ENCODE measurements at places on chromosomes 11 and 22.

DNA sequence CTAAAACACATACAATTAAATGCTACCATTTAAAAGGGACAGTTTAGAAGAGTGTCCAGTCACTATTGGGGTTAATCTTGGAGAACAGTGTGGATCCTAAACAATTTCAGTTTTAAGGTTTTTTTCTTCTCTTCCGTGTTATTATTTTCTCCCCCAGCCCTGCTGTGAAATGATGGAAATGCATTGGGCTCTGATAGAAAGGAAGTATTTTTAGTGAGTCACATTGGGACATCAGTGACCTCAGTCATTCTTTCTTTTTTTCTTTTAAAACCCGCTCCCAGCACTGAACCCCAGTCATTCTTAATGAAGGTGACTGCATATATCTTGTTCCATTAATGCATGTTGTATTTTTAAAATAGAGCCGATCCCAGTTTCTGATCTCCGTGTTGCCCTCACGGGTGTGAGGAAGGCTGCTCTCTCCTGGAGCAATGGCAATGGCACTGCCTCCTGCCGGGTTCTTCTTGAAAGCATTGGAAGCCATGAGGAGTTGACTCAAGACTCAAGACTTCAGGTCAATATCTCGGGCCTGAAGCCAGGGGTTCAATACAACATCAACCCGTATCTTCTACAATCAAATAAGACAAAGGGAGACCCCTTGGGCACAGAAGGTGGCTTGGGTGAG, 93.2 kb upstream of the OR4B1 start:
- DNase-seq, result no peak

DNA sequence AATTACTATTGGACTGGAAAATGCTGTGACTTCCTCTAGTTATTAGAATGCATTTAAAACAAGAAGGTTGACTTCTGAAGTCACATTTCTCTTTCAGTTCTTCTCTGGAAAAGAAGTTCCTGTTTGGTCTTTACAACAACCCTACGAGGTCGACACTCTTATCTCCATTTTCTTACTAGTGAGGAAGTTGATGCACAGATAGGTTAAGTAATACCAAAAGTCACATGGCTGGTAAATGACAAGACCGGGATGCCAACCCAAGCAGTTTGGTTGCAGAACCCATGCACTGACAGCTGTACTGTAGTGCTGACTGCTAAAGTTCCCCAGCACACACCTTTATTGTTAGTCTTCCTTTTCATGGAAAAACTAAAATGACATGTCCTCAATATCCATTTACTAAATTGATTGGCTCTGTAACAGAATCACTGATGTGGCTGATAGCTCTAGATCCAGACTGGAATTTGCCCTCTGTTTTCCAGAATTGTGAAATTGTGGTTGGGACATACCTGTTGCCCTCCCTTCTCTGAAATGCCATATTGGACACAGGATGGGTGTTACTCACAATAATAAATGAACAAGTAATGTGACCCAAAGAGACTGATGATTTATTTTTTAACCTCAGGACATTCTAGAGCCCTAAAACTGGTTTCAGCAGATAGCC, 9.4 kb upstream of the TECTA start:
- DNase-seq, result peak; percentile 3

DNA sequence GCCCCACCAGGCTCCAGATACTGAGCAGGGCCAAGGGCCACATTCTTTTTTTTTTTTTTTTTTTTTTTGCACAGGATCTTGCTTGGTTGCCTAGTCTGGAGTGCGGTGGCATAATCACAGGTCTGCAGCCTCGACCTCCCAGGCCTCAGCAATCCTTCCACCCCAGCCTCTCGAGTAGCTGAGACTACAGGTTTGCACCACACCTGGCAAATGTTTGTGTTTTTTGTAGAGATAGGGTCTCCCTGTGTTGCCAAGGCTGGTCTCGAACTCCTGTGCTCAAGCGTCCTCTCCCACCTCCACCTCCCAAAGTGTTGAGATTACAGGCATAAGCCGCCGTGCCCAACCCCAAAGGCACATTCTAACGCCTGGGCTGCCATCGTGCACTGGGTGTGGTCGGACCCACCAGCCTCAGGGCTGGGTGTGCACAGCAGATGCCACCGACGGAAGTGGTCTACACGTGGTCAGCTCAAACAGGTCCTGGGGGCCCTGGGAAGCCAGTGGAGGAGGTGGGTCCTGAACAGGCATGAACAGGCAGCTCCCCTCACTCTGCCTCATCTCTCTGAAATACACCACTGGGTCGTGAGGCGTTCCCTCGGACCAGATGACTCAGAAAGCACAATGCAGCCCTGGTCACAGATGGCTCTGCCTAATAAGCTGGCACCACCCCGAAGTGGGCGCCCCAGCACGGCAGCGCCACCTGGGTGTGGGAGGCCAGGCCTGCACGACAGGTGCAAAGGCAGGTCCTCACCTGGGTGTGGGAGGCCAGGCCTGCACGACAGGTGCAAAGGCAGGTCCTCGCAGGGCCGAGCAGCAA, 5.1 kb upstream of the B4GALNT4 start:
- peak; percentile 67 for DNase-seq

GRCh38 chr11:134452026-134452837, 40.2 kb upstream of the B3GAT1 start:
- no peak for DNase-seq

GRCh38 chr11:45859661-45860140, 12.4 kb downstream of the CRY2 start:
- DNase-seq, result no peak

DNA sequence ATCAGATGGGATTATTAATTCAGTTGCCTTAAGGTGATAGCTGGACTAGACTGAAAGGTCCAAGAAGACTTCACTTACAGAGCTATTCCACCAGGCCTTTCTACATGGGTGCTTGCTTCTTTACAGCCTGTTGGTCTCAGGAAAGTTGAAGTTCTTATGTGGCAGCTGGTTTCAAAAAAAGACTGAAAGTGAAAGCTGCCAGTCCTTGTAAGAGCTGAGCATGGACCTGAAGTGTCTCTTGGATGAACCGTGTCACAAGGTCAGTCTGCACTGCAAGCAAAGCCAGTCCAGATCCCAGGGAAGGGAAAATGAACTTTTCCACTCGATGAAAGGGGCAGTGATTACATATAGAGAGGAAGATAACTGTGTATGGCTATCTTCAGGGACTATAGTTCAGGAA, 201.5 kb upstream of the LUZP2 start:
- DNase-seq, result no peak

DNA sequence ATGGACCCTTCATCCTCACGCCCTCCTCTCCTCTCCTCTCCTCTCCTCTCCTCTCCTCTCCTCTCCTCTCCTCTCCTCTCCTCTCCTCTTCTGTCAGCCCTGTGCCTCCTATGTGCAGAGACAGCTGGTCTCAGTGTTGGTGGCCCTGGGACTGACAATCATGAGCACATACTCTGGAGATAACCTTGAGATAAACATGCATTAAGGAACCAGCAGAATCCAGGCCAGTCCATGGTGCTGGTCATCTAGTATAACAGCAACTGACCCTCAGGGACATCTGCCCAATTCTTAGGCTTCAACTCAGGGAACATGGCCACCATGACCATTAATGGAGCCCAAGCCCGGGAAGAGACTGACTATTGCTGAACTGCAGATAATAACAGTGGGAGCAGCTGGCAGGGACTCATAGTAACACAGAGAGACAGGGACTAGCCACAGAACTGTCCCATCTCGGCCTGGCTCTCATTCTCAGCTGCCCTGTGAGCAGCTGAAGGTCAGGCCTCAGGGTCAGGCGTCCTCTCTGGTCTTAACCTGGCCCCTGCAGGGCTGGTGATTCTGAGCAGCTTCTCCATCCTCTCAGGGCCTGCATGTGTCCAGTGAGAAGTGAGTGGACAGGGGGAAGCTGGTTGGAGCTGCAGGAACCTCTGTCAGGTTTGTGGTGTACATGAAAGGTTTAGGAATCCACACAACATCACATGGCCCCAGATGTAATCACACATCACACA, 45.4 kb downstream of the GGTLC2 start:
- DNase-seq, result no peak

GRCh38 chr11:76768088-76768908, 14.9 kb upstream of the TSKU start:
- DNase-seq, result peak; percentile 49

GRCh38 chr11:1745701-1746320, 4.6 kb downstream of the IFITM10 start:
- no peak for DNase-seq

DNA sequence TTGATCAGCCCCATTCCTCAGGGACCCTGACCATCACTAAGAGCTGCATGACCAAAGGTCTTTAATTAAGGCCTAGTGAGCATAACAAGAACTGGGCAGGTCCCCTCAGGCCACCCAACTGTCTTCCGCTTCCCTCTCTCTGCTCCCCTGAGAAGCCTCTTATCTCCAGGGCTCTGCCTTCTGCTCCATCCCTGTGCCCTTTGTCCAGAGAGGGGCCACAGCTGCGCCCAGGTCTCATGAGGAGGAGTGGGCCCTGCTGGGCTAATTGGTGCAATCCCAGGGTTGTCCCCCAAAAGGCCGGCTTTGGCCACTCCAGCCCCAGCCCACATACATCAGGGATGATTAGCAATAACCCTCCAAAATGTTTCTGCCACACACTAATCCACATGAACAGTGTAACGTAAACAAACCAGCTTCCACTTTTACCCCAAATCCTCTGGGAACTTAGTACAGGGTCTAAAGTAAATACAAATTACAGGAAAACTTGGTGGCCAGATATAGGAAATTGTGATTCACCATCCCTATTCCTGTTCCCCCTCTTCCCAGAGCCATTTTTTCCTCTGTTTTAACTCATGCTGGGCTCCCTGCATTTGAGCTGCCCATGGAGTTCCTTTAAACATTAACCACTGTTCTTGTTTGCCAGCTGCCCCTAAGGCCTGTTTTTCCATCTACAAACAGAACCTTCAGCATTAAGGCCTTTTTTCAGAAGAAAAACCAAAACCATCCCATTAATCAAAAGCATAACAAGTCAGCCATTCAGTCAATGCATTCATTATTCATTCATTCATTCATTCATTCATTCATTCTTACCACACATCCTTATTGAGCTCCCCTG, 34.6 kb upstream of the CAVIN3 start:
- DNase-seq, result no peak

DNA sequence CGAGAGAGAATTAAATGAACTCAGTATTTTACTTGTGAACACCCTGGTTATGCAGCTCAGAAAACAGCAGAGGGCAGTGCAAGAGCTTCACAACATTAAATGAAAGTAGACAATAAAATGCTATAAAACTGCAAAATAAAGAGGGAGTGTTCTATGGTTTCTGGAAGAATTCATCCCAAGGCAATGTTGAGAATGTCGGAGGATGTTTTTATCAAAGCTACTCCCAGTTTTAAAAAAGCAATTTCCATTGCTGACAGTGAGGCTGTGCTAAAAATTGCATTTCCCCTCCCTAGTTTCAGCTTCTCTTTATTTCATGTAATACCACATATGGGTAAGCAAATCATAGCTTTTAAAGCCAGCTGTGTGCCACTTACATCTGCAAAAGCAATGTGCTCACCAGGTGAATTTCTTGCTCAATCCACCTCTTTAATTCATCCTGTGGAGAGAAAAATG, 296.8 kb downstream of the RAB38 start:
- peak; percentile 7 for DNase-seq

DNA sequence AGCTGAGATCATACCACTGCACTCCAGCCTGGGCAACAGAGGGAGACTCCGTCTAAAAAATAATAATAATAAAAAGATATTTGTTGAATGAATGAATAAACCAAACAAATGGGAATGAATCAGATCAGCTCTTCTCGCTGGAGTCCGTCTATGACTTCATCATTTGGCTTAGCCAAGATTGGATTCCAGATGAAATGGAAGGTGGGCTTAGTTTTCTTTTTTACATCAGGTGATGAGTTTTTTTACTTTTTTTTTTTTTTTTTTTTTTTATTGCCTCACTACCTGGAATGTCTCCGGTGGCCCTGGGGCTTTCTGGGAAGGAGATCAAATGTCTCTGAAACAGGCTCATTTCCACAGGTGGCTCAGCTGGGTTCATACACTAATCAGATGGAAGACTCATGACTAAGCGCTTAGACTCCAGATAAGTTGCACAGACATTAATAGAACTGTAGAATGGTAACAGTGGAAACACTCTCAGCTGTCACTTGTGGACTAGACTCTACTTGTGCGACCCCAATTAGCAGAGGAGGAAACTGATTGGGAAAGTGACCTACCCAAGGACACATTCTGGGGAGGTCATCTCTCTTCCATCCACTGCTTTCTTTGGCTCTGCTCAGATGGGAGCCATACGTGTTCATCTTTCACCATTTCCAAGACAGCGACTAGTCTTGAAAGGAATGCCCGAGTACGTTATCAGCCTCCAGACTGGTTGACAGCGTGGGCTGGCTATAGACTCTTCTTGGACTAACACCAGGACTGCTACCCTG, 20.5 kb upstream of the RBFOX2 start:
- DNase-seq, result no peak

- no peak for DNase-seq
Observed at GRCh38 chr11:12793506-12793905, 119.3 kb downstream of the TEAD1 start.

DNA sequence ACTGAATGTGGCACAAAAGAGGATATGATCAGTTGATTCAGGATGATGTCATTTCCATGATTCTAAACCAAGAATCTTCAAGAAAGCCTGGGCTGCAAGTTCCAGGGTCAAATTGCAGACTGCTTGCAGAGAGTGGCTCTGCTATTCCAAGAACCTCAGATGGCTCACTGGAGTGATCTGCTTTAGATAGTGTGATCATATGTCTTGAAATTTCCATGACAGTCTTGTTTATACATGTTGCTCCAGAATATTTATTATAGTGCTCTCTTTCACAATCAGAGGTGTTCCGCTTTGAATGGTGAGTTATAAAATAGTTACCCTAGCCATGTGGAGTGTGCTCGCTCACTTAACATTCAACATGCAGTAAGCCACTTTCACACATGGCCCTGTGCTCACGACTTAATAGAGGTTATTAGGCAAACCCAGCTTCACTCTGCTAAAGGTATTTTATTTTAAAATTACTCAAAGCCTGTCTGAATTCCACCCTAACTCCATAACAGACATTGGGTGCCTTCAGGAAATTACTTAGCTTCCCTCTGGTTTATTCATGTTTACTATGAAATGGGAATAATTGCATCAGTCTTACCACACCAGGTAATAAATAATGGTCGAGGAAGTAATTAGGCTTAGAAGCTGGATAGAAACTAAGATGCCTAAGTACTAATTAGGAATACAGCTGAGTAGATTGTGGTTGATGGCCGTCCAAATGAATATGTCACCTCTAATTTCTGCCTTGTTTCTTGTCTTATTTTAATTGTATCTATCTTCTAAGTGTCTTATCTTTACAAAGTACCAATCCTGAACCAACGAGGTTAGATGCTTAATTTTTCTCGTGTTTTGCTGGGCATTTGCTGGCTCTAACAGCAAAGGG, 187.9 kb downstream of the ETS1 start:
- DNase-seq, result peak; percentile 16

Data from activated CD4-positive, alpha-beta T cell treated with anti-CD3 and anti-CD28 coated beads, Interleukin-10, Interleukin-2, amounts not matched to agents 100 ng/mL and 50 ng/mL, durations not matched to agents 16 hours and 8 hours (primary cell).